H4 (cell line): ENCODE measurements at places on chromosomes 12 and 14. TPM values are rescaled to one million over a fixed set of nuclear protein-coding genes. Genes with fewer than 3 reads are reported as not detected.

The LTBP2 gene
- total RNA-seq: 1.5 and 1.6 TPM in 2 replicates

DNA sequence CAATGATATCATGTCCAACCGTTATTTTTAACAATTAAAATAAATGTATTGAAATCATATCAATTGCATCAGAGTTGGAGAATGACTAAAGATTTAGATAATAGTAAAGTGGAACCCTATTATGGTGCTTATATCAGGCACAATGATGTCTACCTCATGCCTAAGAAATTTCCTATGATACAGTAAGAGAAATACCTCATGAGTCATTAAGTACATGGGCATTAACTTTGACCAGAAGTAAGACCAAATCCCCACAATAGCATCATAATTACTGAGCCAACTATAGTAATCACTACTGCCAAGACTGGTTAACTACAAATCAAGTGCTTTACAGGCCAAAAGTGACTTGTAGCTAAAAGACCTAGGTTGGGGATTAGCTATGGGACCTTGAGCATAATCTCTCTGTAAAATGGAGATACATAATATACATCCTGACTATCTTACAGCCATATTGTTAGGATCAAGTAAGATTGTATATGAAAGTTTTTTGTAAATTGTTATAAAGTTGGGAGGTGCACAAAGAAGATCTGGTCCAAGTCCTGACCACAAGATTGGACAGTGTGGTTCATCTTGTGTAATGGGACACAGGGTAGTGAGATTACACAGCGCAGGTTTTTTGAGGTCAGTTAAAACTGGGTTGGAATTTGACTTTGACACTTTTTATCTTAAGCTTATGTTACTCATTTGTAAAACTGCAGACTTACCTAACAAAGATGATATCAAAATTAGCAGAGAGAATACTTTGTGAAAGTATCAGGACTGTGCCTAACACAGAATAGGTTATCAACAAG is 60.5 kb downstream of the ERGIC2 start:
- peak; percentile 35 for DNase-seq

The HAL gene
- 0.14 and 0.27 TPM in 2 replicates for total RNA-seq

The STAC3 gene
- not detected in 2 replicates for total RNA-seq

- DNase-seq: no peak
Measured at GRCh38 chr12:56948457-56948777, 9.0 kb downstream of the RDH16 start.

DNA sequence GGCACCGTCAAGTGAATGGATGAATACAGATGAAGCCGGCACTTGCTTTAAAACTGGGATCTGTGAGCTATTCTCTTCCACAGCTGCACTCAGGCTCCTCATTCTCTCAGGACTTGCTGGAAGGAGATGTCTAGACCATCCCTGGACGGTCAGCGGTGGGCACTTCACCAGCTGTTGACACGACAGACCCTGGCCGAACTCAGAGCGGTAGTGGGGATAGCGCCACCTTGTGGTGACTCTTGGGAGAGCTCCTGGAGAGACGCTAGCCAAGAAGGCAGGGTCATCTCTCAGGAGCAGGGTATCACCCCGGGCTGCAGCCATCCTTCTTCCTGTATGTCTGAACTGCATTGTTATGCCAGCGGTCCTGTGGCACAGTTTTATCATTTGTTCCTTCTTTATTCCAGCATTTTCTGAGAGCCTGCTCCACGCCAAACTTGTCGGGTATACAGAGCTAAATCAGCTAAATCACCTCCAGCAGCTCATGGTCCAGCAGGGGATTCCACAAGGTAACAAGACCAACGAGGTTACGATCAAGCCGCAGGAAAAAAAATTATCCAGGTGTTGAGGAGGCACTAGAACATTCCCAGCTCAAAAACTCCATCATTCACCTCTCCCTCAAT is 10.0 kb downstream of the WNT1 start:
- no peak for DNase-seq

The ATF7IP gene
- 34.2 and 51.3 TPM in 2 replicates for total RNA-seq

- peak; percentile 29 for DNase-seq
Measured at GRCh38 chr14:44700694-44701093, 193.6 kb upstream of the FSCB start.

The RERG gene
- total RNA-seq: 0.14 and 0.25 TPM in 2 replicates

DNA sequence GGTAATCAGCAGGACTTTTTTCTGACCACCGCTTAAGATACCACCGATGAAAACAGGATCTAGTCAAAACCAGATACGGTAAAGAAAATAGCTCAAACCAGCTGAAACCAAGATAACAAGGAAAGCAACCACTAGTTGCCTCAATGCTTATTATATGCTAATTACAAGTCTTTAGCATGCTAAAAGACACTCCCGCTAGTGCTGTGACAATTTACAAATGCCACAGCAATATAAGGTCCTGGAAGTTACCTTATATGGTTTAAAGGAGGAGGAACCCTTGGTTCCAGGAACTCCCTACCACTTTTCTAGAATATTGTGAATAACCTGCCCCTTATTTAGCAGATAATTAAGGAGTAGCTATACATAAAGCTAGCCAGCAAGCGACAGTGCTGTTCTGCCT is 976.4 kb upstream of the SEL1L start:
- DNase-seq: no peak

DNA sequence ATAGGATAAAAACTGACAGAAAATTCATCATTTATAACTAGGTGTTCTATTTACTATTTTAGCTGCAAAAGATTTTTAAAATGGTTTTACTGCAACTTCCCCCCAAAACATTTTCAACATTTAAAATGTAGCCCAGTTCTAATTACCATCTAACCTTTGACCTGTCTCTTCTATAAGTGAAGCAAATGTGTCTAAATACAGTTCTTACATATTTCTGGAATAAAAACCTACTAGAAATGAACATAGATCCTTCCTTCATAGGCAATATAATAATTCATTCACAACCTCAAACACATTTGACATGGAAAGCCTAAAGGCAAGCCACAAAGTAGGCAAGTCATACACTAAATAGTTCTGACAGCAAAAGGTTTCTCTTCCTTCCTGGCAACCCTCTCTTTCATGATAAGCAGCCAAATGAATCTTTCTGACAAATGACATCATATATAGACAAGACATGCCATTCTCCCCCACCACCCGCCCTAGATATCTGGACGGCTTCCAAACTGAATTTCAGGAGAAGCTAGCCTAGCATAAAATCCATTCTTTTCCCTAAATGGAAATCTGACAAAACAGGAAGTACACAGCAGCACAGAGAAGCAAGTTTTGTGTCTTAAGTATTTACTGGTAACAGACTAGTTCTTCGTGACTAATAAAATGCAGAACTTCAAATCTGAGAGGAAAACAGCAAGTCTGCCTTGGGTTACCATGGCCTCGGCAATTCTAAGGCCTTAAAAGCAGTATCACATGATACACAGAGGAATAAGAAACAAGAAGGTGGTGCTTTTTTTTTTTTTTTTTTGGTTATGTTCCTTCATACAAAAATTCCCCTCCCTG is 17.2 kb upstream of the ARID4A start:
- peak; percentile 23 for DNase-seq

GRCh38 chr14:90649083-90649482 is 167.1 kb downstream of the TTC7B start:
- DNase-seq: no peak

DNA sequence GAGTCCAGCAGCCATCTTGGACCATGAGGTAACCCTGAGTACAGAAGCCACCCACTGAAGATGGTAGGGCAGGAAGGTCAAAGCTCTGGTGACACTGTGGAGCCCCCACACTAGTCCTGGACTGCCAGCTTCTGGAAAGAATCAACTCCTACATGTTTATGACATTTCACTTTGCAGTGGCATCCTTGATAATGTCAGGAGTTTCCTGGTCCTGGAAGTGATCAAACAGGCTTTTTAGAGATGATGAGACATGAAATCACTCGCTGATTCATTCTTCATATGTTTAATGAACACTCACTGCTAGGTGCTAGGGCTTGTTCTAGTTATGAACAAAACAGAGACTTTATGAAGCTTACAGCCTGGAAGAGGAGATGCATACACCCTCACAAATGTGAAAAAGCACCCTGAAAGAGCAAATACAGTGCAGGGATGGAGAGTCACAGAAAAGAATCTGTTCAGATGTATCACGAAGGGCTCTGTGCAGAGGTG is 15.8 kb upstream of the HNF1A start:
- DNase-seq: no peak

DNA sequence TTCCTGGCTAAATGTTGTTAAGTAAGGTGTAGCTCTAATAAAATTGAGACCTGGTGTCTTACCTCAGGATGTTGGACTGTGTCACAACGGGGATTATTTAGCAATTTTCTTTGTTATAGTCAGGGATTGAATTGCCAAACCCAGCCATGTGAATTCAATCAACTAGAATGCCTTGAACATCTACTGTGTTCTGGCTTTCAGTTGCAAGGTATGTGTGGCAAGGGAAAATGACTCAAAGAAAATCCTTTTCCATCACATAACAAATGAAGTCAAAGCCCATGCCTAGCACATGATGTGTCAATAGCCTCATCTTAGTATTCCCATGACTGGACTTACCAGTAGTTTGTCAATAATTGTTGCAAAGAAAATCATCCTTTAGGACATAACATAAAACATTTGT is 519.8 kb upstream of the FLRT2 start:
- no peak for DNase-seq

GRCh38 chr12:6363330-6364043 is 11.9 kb downstream of the SCNN1A start:
- no peak for DNase-seq

GRCh38 chr12:56987011-56987410 is 19.3 kb downstream of the ZBTB39 start:
- DNase-seq: no peak

DNA sequence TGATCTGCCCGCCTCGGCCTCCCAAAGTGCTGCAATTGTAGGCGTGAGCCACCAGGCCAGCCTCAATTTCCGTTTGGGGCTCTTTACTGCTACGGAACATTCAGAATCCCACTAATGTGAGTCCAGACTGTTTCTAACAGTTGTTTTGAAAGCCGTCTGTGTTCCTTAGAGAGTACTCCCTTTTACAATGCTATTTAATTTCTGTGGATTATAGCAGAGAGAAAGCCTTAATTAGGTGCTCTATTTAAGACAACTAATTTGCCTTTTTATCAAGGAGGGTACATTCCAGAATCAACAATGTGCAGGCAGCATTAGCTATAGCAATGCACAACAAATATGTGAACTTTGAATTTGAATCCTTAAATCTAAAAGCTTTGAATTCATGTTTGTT is 2.8 kb upstream of the SAV1 start:
- DNase-seq: no peak

DNA sequence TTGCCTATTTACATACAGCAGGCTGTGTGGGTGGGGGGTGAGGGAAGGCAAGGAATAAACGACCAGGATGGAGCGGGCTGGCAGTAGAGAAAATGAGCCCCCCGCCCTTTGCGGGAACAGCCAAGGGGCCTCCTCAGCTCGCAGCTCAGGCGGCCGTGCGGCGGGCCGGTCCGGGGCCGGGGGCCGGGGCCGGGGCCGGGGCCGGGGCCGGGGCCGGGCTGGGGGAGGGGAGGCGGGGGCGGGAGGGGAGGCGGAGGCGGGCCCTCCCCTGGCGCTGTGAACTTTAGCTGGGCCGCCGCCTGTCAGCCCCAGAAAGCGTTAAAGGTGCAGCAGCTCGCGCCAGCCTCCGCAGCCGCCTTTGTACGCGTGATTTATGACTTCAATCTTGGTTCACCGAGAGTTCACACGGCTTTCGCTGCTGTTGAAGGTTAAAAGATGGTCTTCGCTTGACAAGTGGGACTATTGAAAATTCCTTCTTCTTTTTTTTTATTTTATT is 28.8 kb downstream of the HOXC4 start:
- no peak for DNase-seq

GRCh38 chr14:63404906-63405305 is 86.2 kb upstream of the GPHB5 start:
- no peak for DNase-seq

DNA sequence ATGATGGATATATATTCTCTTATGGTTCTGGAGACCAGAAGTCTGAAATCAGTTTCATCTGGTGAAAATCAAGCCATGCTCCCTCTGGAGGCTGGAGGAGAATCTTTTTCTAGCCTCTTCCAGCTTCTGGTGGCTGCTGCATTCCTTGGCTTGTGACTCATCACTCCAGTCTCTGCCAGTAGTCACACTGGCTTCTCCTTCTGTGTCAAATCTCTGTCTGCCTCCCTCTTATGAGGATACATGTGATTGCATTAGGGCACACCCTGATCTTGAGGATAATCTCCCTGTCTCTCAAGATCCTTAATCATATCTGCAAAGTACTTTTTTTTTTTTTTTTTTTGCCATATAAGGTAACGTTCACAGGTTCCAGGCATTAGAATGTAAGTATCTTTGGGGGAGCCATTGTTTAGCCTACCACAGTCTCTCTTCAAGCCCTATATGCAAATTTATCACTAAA is 17.7 kb downstream of the DNAL1 start:
- peak; percentile 92 for DNase-seq

DNA sequence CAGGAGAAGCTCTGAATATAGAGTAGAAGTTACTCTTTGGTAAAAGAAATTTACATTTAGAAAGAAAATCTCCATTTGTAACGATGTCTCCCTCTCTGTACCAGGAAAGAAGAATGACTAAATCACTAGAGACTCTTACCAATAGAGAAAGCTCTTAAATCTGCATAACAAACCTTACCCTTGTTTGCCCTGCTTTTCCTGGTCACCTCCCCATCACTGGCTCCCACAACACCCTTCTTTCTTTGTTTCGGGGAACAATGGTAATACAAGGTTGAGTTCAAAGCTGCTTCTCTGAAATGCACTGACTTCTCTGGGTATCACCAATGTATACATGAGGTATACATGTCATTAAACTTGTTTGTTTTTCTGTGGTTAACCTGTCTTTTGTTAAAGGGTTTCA is 351.1 kb upstream of the FLRT2 start:
- no peak for DNase-seq

The SERPINA4 gene
- not detected in 2 replicates for total RNA-seq

DNA sequence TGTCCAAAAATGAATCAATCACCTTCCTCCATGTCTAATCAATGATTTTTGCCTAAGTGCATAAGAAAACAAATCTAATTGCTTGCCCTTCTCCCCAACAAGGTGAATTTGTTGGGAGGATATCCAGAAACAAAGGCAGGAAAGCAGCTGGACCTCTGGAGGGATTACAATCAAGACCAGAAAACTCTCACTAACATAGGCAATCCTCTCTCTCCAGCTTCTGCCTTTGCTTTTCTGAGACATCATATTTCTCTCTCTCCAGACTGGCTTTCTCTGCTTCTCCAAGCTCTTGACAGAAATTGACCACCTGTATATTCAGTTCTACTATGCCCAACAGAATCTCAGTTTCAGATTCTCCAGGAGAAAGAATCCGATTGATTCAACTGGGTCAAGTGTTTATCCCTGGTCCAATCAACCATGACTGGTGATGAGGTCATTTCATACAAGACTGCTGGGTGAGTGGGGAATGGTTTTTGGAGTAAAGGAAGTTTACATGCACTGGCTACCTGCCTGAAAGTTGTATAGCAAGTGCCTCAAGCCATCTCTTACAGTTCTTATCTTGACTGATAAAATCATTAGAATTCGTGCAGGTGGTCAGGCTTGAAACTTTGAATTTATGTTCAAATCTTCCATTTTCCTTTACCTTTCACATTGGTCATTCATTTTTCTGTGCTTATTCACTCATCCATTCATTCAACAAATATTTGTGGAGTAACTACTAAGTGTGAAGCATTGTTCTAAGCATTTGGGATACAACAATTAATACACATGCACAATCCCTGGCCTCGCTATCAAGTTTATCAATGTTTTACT is 22.2 kb upstream of the CFAP54 start:
- peak; percentile 45 for DNase-seq

- no peak for DNase-seq
Measured at GRCh38 chr12:130177635-130178242, 15.5 kb downstream of the FZD10 start.

The SLC38A4 gene
- 0.74 and 1.1 TPM in 2 replicates for total RNA-seq
